ENCODE measurements at places on chromosomes 6 and 20.

- no peak for DNase-seq
Observed at GRCh38 chr6:114355300-114355699, 12.5 kb upstream of the HS3ST5 start.

DNA sequence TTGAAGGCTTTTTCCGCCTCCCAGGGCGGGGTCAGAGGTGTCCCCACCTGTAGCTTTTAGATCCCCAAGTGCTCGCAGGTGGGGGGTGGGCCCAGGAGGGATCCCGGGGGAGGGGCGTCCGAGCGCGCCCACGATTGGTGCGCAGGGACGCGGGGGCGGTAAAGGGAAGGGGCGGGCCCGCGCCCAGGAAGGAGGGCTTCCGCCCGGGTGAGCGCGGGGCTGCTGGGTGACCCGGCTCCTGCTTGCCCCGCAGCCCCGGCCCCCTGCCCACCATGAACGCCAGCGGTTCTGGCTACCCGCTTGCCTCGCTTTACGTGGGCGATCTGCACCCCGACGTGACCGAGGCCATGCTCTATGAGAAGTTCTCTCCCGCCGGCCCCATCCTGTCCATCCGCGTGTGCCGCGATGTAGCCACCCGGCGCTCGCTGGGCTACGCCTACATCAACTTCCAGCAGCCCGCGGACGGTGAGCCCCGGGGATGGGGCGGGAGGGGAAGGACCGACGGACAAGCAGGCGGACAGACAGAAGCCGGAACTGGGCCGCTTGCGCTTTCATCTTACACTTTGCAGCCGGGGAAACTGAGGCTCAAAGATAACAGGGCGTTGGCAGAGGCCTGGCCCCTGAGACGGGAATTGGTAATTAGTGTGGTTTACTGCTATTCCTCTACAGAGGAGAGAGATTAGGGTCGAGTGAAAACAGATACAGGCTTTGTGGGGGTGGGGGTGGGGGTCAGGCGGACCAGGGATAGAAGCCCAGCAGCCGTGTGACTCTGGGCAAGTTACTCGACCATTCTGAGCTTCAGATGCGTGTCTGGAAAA, at the start of gene PABPC1L:
Gene PABPC1L (plus strand): TSS at position 189 of the 818 bp plus-strand sequence. CDS start 84 bp downstream, at position 273.
- peak; percentile 87 for DNase-seq

- no peak for DNase-seq
Observed at GRCh38 chr6:161108916-161109315, 117.3 kb downstream of the MAP3K4 start.

DNA sequence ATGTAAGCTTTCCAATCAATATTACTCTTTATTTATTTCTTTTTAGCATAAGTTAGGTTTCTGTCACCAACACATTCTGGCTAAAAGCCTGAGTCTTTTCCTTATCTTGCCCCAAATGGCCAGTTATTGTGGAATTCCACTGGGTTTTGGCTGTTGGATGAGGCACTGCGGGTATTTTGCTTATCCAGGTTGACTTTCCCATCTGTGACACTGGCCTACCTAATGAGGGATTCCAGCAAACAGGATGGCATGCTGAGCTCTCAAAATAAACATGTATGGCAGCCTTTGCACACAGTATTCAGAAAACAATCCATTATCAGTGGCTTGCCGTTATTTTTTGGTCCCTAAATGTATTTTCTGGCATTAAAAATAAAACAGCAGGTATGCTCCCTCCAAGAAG, 6.5 kb upstream of the RALGAPB start:
- DNase-seq, result no peak

DNA sequence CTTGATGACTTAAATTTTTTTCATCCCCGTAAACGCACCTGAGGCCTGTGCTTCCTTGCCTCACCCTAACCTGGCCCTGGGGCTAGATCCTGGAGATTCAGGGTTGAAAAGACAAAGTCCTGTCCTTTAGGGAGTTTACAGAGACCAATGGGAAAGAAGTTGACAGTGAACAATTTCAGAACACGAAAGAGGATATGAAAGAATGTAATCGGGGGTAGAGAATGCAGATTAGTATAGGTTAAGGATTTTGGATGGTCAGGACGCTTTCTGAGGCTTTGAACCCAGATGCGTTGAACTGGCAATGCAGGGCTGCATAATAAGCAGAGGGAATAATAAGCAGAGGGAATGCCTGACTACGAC, 1.7 kb upstream of the FBXO5 start:
- DNase-seq, result peak; percentile 16
